Diencephalon (tissue), 1 donor: ENCODE measurements at places on chromosomes 6 and 20. TPM values are rescaled to one million over a fixed set of nuclear protein-coding genes. Genes with fewer than 3 reads are reported as not detected.

Gene PBOV1
- total RNA-seq: not detected

Gene TMEM74B
- total RNA-seq: 16.1 TPM

Gene IL20RA
- 1.4 TPM for total RNA-seq

Gene KIAA0408
- 105 TPM for total RNA-seq

Gene GMPR
- total RNA-seq: 10.8 TPM

Gene JARID2
- total RNA-seq: 21.7 TPM

Gene SLC17A2
- total RNA-seq: not detected

Gene THBD
- total RNA-seq: 1.8 TPM
